NCI-H2171 (cell line): ENCODE measurements at places on chromosomes 13 and 19.

GRCh38 chr19:51777570-51778462 is 16.8 kb downstream of the FPR2 start:
- no peak for DNase-seq

GRCh38 chr19:35056513-35057063 is 15.1 kb downstream of the HPN start:
- peak; percentile 96 for DNase-seq

DNA sequence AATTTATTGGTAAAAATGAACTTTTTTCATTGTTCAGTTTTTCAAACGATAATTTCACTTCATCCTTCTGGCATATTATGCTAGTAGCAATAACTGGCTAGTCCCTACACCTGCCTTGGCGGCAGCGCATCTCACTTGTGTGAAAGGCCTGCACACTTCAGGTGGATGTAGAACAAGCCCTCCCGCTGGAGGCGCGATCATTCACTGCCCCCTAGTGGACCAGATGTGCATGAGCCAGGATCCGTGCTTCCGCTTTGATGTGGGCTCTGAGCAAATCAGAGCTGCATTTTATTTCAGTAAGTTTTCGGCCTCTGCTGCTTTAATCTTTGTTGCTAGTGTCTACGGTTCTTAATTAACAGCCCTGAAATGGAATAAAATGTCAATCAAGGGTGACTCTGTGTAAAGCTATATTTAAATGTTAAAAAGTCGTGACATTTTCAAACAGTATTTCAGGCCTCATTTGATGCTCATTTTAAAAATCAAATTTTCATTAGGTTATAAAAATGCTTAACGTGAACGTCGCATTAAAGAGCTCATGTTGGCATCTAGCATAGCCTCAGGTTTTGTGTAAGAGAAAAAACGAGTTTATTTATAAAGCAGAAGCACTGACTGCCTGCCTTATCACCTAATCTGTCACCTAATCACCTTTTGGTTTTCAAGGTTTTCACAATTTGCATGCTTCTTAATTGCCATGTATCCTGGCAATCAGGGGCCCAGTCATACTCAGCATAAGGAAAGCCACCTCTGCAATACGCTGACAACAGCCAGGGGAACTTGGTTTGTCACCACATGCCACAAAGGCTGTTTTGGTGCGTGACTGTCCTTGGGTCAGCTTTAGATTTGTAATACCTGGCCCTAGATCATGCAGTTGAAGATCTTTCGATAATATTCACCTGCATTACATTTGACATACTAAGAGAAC is 112.2 kb downstream of the TEX26 start:
- DNase-seq: peak; percentile 28

DNA sequence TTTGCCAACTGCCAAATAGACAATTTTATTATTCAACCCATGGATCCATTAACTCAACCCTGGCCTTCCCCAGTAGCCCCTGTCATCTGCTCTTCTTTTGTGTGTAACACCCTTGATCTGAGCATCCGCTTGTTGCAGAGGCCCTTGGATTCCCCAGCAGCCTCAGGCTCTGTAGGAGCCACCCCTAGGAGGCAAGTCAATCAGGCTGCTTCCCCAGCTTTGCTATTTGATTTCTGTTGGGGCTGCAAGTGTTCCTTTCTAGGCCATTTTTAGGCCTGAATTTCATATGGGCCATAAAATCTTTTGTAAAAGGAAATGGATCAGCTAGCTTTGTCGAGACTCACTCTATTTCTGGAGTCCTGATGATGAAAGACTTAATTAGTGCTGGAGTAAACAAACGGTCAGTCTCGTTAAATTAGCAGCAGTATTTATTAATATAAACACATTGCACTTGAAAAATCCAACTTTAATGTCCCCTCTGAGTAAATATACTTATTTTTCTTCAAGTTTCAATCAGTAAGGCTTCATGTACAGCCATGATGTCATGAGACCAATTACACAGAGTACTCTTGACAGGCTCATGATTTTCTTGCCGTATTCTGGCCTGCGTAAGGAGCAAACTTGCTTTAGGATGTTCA is 105.3 kb downstream of the RGCC start:
- no peak for DNase-seq

GRCh38 chr13:93951108-93951507 is 528.4 kb downstream of the DCT start:
- peak; percentile 27 for DNase-seq

DNA sequence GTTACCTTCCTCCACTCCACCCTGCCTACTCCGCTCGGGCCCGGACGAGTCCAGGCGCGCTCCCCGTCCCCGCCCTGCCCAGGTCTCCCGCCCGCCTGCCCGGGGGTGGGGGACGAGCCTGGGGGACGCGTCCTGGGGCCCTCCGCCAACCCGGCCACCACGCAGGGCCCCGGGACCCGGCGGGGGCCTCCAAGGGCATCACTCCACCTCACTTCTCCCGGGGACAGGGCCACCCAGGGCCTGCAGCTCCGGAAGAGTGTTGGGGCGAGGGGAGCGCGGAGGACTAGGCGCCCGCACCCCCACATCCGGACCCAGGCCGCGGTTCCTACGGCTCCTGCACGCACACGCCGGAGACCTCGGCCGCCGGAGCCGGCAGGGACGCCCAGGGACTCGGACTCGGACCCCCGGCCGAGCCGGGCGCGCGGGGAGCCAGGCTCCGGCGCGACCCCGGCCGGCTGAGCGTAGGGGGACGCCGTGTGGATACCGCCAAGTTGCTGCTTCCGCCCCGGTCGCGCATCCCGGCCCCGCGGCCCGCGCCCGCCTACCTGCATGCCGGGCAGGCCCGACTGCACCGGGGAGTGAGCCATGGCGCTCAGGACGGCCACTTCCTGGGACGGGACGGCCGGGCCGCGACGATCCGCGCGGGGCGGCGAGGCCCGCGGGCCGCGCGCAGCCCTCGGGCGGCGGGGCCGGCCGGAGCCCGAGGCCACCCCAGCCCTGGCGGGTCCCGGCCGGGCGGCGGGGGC is 534 bp downstream of the STK24 start:
- DNase-seq: peak; percentile 7

DNA sequence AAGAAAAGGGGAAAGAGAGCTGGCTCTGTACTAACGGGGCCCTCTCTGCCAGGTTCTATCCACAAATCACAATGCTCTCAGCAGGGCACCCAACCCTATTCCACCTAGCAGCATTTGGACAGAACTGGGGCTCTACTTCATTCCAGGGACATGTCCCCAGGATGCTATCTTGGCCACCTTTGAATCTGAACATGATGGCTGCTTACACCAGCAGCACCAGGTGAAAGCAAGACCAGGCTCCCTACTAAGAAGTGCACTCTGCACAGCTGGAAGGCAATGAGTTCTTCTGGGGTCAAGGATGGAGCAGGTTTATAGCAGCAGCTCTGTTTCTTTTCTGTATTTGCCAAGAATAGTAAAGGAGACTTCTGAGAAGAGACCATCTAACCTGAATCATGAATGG is 222.4 kb downstream of the DACH1 start:
- no peak for DNase-seq
